ENCODE measurements at places on chromosomes 5 and 9.

DNA sequence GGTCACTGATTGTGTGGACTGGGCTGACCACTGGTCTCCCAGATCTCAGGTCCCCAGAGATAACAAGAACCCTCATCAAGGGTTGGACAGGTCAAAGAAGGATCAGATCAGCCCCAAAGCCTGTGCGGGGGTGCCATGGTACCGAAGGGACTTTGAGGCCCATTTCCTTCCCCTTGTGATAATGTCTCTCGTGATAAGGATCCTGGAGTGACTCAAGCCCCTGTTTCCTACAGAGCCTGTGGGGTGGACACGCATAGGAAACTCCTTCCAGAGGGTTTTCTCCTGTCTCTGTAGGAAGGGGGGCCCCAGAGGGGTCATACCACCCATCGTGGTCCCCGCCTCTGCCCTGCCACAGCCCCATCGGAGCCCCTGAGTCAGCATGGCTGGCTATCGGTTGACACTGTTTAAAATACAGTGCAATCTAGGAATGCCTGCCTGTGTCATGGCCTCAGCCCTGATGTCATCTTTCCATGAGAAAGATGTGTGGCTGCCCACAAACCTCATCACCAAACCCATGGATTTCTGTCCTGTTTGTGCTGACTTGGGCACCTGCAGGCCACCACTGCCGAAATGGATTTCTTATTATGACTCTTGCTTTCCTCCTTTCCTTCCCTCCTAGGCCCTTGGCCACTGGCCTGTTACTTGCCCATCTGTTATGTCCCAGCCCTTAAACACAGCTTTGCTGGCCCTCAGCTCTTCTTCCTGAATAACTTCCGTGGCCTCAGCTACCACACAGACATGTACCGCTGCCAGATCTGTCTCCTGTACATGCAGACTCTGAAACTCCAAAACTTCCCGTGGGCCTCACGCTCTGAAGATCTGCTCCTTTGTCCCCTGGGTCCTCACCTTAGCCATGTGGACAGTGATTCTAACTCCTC, 2.9 kb upstream of the CSF2 start:
- no peak for DNase-seq

DNA sequence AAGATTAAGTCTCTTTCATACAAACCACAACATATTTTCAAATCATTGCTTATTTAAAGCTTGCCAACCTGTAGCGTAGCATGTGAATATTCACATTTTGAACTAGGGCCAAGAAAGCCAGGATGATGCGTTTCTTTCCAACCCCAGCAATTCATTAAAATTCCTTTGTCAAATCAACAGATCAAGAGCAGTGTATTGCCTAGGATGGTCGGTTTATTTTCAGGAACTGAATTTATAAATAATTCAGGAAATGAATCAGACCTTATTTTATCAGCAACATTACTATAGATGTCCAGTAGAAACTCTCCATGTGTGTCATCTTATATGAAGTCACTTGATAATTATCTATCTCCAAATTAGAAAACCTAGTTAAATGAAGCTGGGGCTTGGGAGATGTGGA, 13.2 kb upstream of the AUH start:
- no peak for DNase-seq

DNA sequence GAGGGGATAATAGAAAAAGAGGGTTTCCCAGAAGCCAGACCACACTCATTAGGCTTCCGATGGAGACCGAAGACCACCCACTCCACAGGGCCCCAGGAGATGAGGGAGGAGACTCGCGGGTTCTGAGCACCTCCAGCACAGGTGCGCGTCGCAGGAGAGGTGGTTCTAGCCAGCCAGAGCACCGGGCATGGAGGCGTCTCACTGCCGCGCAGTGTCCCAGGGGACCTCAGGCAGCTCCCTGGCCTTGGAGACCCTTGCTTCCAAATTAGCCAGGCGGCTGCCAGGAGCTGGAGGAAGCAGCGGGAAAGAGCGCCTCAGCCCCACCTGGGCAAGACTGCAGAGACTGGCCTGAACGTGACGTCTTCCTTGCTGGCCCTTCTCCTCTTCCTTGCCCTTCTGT, 115.4 kb upstream of the FBXL7 start:
- no peak for DNase-seq

- no peak for DNase-seq
Observed at GRCh38 chr5:133709209-133709725, 96.9 kb upstream of the FSTL4 start.

GRCh38 chr9:136996361-136997292, at the start of gene CLIC3:
TSS of gene CLIC3 (minus strand) at chr9:136996568. CDS start at chr9:136996543, 25 bp downstream.
- DNase-seq, result peak; percentile 25

DNA sequence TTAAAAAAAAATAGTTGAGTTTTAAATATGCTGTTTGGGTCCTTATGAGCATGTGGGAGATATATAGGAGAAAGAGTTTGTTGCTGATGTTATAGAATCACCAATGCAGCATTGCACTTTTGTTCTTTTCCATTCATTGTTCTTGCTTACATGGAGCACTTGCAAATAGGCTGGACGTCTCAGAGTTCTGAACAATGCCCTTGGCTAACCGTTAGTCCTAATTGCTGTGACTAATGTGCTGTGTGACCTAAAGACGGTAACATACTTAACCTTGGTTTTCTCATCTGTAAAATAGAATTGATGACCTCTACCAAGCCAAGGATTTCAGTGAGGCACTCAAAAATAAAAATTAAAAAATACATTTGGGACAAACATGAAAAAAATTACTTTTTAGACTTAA, 29.8 kb downstream of the PIK3R1 start:
- DNase-seq, result no peak

- DNase-seq, result no peak
Observed at GRCh38 chr9:13331320-13331719, 51.8 kb upstream of the MPDZ start.
